NCI-H2029 (cell line): ENCODE measurements at places on chromosomes 11 and 22.

DNA sequence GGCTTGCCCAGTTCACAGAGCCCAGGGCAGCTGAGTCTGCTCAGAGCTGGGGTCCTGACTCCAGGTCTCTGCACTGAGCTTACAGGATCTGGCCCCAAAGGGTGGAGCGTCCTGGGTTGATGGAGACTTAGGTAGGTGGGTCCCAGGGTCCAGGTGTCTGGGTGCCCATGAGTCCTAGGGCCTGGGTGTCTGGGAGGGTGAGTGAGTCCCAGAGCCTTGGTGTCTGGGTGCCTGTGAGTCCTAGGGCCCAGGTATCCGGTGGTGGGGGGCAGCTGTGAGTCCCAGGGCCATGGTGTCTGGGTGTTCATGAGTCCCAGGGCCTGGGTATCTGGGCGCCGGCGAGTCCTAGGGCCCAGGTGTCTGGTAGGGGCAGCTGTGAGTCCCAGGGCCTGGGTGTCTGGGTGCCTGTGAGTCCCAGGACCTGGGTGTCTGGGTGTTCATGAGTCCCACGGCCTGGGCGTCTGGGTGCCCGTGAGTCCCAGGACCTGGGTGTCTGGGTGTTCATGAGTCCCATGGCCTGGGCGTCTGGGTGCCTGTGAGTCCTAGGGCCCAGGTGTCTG, 1505.6 kb downstream of the BRD1 start:
- DNase-seq = no peak

GRCh38 chr11:118247041-118247440, 5.1 kb downstream of the MPZL3 start:
- no peak for DNase-seq

GRCh38 chr11:47051217-47051616, 114.7 kb downstream of the CSTPP1 start:
- no peak for DNase-seq

DNA sequence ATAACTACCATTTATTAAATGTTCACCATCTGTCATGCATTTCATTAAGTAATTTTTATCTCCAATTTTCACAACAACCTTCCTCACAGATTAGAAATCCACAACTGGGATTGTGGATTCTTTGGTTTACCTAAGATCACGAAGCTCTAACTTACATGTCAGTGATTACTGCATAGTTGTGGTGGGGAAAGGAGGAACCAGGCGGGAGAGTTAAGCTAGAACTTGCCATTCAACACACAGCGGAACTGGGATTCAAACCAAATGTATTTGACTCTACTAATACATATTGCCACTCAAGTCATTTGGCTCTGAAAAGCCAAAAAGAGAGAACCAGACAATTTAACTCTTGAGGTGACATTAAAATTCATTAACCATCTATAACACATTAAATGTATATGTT, 10.4 kb upstream of the LAYN start:
- DNase-seq = no peak

- DNase-seq = no peak
Measured at GRCh38 chr22:39379756-39380730, 19.5 kb upstream of the TAB1 start.

DNA sequence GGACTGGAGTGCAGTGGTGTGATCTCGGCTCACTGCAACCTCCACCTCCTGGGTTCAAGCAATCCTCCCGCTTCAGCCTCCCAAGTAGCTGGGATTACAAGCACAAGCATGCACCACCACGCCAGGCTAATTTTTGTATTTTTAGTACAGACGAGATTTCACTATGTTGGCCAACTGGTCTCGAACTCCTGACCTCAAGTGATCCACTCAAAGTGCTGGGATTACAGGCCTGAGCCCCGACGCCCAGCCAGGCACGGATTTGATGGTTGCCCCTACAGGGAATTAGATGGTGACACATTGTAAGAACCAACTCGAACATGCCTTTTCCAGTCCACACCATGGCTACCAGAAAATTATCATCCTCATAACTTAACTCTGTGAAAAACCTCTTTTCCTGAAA, 26.8 kb upstream of the RTL6 start:
- DNase-seq = no peak

DNA sequence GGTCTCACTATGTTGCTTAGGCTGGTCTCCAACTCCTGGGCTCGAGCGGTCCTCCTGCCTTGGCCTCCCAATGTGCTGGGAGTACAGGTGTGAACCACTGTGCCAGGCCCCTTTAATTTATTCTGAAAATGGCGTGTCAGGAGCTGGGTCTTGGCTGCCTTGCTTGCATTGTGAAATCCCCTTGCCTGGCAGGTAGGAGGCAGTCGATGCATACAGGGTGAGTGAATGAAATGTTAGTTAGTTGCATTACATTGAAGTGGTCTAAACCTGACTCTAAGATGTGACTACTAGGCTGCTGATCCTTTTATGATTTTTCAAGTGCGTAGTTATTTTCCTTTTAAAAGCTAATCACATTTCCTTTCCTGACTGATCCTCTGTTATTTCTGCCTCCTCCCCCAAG, 42.9 kb downstream of the PARVB start:
- no peak for DNase-seq

GRCh38 chr11:31799435-31800397, 11.4 kb downstream of the PAX6 start:
- no peak for DNase-seq

DNA sequence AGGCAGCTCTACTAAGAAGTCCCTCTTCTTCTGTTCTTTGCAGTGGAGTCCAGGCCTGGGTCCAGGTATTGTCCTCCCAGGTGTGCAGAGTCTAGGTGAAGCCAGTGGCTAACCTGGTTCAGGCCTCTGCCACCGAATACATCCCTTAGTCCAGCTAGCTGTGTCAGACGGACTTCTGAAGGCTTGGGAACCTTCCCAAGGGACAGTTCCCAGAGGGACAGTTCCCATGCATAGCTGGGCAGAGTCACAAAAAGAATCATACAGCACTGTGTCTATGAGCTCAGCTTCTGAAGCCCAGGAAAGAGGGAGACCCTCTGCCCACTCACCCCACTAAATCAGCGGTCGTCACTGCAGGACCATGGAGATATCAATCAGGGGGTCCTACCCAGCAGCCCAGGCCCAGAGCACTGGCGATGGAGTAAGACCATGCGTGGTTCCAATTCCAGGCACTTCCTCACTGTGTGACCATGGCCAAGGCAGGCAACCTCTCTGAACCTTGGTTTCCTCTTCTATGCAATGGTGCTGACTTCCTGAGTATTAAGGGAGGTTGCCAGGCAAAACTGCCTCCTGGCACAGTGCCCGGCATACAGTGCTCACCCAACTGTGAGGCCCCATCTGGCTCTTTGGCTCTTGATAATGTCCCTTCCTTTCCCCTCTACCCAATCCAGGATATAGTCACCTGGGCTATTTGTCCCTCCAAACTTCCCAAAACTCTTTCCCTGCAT, 3.4 kb downstream of the MS4A10 start:
- no peak for DNase-seq

GRCh38 chr11:6505577-6506240, 8.6 kb downstream of the DNHD1 start:
- DNase-seq = peak; percentile 61

GRCh38 chr11:28146123-28146751, 38.0 kb downstream of the METTL15 start:
- no peak for DNase-seq

DNA sequence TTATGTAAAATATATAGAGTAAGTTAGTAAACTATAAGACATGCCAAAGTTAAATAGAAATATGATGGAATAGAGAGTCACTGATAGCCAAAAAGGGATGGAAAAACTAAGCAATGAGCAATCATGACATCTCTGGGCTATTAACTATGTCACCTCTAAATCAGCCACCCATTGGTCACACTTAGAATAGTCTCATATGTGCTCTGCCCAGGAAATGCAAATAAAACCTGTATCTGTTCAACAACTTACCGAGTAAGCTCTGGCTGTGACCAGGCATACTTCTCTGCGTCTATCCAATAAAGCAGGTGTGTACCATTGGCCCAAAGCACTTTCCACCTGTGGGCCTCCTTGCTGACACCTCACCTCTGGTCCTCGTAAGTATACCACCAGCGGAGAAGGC, 1.6 kb upstream of the ARL14EP start:
- no peak for DNase-seq

GRCh38 chr11:120331301-120331996, 4.8 kb upstream of the ARHGEF12 start:
- DNase-seq = no peak

- peak; percentile 26 for DNase-seq
Measured at GRCh38 chr11:93895106-93895862, 44.9 kb upstream of the VSTM5 start.

DNA sequence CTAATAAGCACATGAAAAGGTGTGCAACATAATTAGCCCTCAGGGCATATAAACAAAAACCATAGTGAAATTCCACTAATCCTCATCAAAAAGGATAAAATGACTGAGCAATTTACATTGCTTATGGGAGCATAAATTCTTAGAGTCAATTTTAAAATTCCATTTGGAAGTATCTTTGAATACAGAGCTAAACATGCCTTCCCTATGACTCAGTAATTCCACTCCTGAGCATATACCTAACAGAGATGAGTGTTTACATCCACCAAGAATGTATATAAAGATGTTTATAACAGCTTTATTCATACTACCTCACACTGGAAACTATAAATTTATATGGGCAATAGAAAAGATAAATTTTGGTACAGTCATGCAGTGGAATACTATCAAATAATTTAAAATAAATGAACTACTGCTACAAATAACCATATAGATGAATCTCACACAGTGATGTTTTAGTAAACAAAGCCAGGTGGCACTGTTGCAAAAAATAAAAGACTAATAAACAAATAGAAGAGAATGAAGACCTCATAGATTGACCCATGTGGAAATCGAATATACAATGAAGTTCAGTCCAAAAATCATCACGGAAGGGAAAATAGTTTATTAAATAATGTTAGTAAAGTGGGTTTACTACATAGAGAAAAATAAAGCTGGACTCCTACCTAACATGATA, 8.2 kb upstream of the OR2D2 start:
- DNase-seq = no peak

- no peak for DNase-seq
Measured at GRCh38 chr22:28021116-28021997, 102.3 kb upstream of the PITPNB start.

GRCh38 chr11:13292970-13293369, 15.4 kb downstream of the BMAL1 start:
- DNase-seq = no peak

DNA sequence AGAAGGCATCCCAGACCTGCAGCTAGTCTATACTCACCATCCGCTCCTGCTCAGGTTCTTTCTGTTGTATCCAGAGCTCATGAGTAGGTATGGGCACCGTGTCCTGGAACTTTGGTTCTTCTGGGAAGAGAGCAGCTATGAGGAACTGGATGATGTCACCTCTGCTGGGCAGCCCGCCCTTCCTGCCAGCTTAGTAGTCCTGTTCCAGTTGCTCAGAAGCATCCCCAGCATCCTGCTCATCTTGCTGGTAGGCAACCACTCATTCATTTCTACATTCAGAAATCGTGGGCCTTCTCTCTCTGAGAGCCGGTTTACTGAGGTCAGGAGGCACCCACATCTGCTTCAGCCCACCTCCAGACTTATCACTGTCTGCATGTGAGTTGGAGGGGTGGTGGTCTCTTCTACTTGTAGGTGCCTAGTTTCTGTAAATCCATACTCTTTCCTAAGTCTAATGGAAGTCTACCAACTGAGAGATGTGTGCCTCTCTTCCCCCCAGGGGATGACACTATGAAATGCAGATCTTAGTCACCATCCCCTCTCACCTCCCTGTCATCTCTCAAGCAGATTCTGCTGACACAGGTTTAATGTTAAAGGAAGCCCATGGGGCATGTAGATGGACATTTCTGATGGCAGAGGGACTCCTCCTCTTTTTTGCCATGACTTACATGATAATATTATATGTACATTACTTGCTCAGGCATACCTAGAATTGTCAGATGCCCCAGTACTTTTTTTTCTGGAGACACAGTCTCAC, 29.6 kb upstream of the CCDC134 start:
- DNase-seq = no peak

DNA sequence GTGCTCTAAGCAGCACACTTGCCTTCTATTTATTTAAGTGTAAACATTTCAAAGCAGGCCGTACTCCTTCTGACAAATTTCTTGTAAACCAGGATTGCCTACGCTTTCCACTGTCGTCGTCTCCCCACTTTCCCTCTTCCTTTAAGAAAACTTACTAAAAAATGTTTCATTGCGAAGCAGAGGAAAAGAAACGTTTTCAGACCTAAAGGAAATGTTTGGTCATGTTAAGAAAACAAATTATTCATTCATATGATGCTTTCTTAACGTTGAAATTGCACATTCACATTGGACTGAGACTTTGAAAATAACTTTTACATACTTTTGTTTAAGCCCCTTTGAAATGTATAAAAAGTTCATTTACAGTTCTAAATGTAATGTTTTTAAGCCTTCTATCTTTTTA, 106.0 kb downstream of the EMSY start:
- DNase-seq = no peak

DNA sequence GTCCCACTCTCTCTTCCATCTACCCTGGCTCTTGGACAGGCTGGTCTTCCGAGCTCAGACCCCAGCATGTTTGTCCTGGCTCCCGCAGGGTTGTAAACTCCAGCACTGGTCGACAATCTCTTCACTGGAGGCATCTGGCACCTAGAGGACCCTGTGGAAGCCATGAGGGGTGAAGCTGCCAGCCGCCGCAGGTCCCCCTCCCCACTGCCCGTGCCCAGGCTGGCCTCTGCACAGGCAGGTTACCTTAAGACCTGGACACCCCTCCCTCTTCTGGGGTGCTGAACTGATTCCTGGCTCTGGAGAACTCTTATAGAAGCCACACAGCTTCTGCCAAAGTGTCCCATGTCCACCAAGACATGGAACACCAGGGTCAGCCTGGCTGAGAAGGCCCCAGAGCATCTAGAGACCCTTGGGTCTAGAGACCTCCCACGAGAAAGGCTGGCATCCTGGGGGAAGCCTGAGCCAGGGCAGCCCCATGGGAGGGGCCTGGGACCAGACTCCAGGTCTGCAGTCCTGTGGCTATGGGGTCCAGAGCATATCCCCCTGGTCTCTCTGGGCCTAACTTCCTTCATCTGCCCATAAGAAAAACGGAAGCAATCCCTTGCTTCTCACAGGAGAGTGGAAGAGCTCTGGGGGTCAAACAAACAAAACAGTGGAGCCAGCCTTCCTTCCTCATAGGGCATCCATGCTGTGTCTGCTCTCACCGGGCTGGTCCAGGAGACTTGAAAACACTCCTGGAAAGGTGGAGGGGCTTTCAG, 30.6 kb downstream of the LMO1 start:
- no peak for DNase-seq

DNA sequence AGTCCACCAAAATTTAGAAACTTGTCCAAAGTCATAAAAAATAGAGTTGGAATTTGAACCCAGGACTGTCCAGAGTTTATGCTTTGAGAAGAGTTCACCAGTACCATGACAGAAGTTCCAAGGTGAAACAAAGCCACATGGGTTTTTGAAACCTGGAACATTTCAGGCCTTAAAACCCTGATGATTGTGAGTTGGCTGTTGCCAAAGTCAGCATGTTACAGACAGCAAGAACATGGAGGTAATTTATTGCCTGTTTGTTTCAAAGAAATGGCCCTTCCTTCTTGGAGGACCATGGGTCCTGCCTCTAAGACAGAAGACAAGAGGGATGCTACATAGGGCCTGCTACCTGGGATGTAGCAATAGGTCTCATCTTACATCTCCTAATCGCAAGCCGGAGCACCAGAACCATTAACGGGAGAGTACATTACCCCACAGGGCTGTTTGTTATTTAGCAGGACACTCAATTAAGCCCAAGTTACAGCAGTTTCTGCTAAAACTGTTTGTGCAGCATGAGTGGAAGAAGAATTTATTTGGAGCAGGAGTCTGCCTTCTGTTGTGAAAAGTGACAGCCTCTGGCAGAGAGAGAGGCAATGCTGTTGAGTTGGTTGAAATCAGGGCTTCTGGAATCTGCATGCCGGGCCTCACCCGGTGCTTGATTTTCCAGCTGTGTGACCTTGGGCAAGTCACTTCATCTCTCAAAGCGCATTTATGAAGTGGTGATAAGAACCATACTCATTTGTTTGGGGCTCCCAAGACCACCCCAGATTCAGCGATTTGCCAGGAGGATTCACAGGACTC, 136.2 kb downstream of the LDLRAD3 start:
- no peak for DNase-seq
